ENCODE measurements at places on chromosomes 2 and 18.

DNA sequence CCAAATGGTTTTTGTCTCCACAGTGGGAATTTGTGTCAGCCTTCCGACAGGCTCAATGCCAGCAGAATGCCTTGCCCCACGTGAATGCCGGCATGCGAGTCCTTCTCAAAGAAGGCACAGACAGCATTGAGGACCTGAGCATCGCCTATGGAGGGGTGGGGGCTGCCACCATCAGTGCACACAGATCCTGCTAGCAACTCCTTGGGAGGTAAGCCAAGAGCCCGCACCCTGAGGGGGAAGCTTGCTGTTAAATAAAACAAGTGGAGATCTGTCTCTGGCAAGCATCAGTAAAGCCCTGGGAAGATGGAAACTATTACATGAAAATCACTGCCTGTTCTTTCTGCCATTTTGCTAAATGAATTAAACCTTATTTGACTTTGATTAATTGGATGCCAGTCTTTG, 67.5 kb upstream of the BZW1 start:
- DNase-seq = no peak

- DNase-seq = peak; percentile 69
These were observed 53.7 kb upstream of the LRRC30 start for GRCh38 chr18:7177116-7177744.

DNA sequence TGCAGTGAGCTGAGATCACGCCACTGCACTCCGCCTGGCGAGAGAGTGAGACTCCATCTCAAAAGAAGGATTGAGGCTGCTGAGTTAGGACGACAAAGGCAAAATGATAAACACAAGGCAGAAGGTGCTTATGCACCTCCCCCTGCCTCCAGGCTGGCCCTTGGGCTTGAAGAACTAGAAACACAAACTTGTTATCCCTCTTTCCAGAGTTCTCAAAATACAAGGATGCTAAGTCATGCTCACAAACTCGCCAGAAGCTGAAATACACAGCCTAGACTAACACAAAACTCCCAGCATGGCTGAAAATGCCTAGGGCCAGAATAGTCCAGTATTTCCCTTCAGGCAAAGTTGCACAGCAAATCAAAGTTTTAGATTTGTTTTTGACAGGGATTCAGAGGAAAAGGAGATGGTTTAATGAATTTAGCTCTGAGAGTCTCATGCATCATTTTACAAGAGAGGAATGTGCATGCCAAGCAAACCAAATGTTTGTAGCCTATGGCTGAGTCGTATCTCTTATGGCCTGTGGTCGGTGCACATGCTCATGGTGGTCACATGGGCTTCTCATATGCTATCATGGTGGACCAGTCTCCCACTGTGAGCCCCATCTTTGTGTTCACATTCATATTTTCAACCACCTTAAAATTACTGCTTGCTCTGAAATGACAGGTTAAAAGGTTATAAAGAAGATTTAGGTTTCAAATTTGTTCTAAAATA, 16.2 kb upstream of the MREG start:
- DNase-seq = peak; percentile 72

GRCh38 chr2:76516861-76517573, 806.3 kb upstream of the GCFC2 start:
- DNase-seq = no peak

DNA sequence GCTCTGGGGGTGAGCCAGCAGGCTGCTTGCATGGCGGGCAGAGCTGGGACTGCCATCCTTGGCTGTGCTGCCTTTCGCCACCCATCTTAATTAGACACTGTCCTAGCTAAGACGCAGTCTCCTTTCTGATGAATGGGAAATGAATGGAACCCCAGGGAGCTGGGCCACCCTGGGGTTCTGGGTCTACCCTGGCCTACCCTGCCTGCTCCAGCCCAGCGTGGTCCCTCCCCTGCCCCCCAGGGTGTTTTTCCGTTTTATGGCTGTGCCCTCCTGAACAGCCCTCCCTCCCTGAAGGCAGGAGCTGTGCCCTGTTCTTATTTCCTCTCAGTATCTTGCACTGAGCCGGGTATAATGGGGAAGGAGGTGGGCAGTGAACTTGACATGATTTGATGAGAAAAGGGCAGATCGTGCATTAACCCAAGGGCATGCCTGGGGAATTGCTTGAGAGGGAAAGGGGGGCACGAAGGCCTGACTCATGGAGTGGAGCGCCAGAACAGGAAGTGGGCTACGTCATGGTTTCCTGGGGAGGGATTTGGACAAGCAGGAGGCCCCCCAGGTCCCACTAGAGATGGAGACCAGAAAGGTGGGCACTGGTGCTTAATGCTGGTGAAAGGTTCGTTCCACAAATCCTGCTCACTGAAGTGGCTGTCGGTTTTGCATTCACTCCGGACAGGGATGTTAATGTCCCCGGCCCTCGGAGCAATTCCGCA, 165.0 kb downstream of the KLHL29 start:
- DNase-seq = peak; percentile 50

GRCh38 chr2:221100467-221101089, 471.5 kb downstream of the EPHA4 start:
- no peak for DNase-seq

DNA sequence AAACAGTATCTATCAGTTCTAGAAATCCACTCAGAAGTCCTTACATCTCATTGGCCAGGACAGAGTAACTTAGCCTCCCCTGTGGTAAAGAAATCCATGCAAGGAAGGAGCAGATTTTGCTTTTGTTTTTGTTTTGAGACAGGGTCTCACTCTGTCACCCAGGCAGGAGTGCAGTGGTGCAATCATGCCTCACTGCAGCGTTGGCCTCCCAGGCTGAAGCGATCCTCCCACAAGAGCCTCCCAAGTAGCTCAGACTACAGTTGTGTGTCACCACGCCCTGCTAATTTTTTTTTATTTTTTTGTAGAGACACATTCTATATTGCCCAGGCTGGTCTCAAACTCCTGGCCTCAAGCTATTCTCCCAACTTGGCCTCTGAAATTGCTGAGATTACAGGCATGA, 185.1 kb downstream of the NRP2 start:
- DNase-seq = no peak

DNA sequence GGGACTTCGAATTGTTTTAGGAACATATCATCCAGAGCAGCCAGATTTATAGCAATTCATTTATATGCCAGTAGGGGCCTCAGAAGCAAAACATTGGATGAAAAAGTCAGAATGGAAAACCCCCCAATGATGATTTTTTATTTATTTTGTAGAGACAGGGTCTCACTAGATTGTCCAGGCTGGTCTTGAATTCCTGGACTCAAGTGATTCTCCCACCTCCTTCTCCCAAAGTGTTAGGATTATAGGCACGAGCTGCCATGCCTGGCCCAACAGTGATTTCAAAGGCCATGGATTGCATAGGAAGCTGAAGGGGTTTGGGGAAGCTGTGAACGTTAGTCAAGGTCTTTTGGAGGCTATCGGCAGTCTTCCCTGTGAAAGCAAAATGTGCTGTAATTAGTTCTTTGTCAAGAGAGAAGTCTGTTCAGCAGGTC, 21.9 kb upstream of the MCFD2 start:
- peak; percentile 14 for DNase-seq

DNA sequence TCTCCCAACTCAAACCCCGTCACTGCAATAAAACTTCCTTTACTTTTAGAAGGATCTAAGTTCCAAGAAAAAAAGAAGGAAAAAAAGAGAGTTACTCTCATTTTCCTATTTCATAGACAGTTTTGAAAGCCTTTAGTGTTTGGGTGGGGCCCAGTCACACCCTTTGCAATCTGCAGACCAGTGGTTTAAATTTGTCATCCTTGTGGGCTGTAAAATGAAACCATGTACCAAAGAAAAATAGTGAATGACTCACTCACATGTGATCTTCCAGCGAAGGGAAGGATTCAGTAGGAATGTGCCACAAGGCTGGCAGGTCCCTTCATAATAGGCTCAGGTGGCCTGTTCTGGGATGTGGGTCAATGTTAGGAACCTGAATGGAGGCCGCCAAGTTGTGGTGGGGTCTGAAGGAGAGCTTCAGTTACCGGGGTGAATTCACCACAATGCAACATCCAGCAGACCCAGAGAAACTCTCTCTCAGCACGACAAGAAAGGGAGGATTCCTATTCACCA, 28.3 kb downstream of the ANXA4 start:
- peak; percentile 67 for DNase-seq

DNA sequence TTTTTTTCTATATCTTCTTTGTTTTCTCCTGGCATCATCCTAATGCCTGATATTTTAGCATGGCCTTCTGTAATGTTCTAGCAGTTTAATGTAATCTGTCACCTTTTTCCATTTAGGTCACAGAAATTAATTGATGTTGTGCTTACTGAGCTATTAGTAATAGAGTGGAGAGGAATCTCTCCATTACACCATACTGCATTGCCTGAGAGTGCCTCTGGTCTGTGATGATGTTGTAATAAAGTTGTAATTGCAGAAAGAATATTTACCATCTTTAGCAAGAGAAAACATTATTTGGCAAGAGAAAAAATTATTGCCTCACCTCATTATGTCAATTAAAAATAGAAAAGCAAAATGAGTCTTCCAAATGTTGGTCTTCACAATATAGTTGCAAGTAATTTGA, 213.2 kb downstream of the KCNJ3 start:
- DNase-seq = no peak

DNA sequence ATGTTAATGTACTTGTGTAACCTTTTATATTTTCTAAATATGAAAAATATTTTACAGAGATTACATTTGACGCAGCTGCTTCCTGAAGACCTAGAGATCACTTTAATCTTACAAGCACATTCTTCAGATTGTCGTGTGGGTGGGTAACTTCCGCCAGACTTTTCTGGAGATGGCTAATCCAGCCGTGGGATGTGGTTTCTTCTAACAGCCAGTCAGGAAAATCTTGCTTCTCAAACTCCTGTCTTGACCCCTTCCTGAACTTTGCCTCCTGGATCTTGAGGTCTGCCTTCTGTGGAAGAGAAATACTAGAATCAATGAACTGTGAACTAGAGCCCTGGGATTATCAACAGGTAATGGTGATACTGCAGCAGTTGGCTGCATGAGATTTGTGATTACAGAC, 401.6 kb upstream of the TNP1 start:
- DNase-seq = no peak

DNA sequence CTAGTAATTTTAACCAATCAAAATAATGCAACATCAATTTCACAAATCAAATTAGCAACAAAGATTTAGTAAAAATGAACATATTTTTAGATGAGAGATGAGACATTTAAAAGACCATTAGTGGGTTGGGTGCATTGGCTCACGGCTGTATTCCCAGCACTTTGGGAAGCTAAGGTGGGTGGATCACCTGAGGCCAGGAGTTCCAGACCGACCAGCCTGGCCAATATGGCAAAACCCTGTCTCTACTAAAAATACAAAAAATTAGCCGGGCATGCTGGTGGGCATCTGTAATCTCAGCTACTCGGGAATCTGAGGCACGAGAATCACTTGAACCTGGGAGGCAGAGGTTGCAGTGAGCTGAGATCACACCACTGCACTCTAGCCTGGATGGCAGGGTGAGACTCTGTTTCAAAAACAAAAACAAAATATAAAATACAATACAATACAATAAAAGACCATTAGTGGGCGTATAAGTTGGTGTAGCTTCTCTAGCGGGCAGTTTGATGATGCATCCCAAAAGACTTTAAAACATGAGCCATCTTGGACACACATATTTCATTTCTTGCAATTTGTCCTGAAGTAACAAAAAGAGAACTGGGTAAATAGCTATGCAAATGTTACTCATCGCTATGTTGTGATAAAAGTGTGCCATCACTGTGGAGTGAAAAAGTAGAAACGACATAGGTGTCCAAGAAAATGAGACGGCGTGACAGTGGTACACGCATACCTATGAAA, 101.8 kb downstream of the COL6A3 start:
- DNase-seq = peak; percentile 75

DNA sequence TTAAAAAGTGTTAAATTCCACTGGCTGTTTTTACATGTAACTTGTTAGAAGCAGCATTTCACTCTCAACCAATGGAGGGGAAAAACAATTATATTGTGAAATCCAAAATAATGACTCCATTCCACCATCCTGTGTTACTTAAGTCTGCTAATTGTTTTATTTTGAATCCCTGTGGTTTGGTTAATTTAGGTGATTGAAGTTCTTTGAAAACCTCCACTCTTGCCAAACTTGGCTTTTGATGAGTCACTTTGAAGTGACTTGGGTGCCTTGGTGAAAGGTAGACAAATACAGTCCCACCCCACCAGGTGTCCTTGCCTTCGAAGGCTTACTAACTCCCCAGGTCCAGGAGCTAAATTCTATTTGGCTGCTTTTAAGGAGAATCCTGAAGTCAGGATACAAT, 1303.8 kb upstream of the NRXN1 start:
- DNase-seq = no peak

DNA sequence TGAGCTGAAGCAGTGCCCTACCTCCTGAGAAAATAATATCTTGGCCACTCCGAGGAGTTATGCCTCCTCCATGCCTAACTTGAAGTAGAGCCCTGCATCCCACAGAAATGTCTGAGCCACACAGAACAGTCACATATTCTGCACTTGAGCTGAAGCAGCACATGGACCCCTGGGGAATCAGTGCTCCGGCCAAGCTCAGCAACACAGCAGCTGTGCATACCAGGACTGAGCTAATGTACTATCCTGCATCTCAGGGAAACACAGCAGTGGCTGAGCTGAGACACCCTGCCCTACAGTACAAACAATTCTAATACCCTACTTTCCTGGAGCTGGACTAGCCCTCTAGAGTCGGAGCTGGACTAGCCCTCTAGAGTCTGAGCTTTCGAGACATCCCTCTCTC, 166.9 kb downstream of the ZNF516 start:
- DNase-seq = no peak

DNA sequence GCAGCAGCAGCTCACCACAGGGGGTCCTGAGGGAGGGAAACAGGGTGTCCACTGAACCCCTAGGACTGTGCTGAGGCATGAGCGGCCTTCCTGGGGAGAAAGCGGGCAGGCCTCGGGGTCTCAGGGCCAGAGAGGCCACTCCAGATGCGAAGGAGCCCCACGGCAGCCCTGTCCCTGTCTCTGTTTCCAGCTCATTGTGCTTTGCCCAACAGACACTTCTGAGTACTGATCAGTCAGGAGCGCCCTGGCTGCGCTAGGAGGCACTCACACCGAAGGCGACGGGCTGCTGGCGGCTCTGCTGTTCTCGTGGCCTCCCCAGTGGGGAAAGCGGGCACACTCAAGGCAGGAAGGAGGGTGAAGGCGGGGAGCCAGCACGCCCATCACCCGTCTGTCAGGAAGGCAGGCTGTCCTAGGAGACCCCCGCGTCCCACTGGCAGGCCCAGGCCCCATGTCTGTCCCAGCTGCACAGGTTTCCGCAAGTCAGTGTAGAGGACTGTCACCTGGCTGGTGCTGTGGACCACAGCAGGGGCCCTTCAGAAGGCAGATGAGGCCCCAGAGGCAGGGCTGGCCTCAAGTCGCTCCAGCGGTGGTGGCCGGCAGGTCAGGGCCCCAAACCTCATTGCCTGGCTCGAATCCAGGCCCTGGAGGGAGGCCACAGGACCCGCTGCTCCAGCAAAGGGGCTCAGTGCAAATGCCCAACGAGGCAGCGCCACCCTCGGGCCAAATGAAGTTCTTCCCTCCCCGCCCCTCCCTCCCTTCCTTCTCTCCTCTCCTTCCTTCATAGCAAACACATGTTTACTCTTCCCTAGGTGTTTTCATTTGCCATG, 6.8 kb downstream of the ESPNL start:
- no peak for DNase-seq

- DNase-seq = no peak
These were observed 193.2 kb upstream of the ITGA4 start for GRCh38 chr2:181264001-181264400.

Data from fibroblast of upper back skin (primary cell).